ENCODE measurements at places on chromosomes 6 and 20. TPM values are rescaled to one million over a fixed set of nuclear protein-coding genes. Genes with fewer than 3 reads are reported as not detected.

Gene RSPO3
- total RNA-seq, result 10.7 TPM

Gene ID4
- 2.8 TPM for total RNA-seq

Gene APCDD1L
- total RNA-seq, result not detected

Gene TTK
- 2.5 TPM for total RNA-seq

Gene PLEKHG1
- total RNA-seq, result 281 TPM

Gene ZNF334
- 4.4 TPM for total RNA-seq

Gene CNR1
- total RNA-seq, result 33.8 TPM

Gene PDYN
- total RNA-seq, result not detected

Gene GPSM3
- 11.3 TPM for total RNA-seq

Gene SLC26A8
- total RNA-seq, result not detected

Gene HTR1E
- not detected for total RNA-seq

Gene TCP11
- not detected for total RNA-seq

Gene IDH3B
- 139 TPM for total RNA-seq

Gene PLAGL1
- 21.5 TPM for total RNA-seq

Gene SEMG2
- not detected for total RNA-seq

Gene MEI4
- total RNA-seq, result not detected

Gene C6orf58
- total RNA-seq, result not detected

Gene SLC24A3
- 38.8 TPM for total RNA-seq

Gene C6orf52
- total RNA-seq, result not detected

Gene SSTR4
- not detected for total RNA-seq

Gene SLC32A1
- total RNA-seq, result not detected

Gene BIRC7
- total RNA-seq, result not detected

Gene CD24
- 119 TPM for total RNA-seq

Gene KCNS1
- not detected for total RNA-seq

Gene EPPIN
- total RNA-seq, result not detected

Gene CNBD2
- 4.3 TPM for total RNA-seq

Gene LRRC73
- total RNA-seq, result not detected
